Erythroblast (primary cell): ENCODE measurements at places on chromosomes 12 and 14.

- DNase-seq, result no peak
These were observed 604.9 kb downstream of the MED13L start for GRCh38 chr12:115672506-115673080.

GRCh38 chr12:7605900-7606465 lies 59.7 kb downstream of the APOBEC1 start:
- DNase-seq, result no peak

- no peak for DNase-seq
These were observed 2.4 kb downstream of the AMN start for GRCh38 chr14:102924632-102925588.

- DNase-seq, result no peak
These were observed 95.0 kb downstream of the KLHL28 start for GRCh38 chr14:44866770-44867169.

- peak; percentile 68 for DNase-seq
These were observed 69.4 kb downstream of the ATXN2 start for GRCh38 chr12:111529424-111530368.

- no peak for DNase-seq
These were observed 23.6 kb downstream of the PPFIBP1 start for GRCh38 chr12:27547592-27547991.

GRCh38 chr14:85280074-85280473 lies 249.9 kb upstream of the FLRT2 start:
- no peak for DNase-seq
